ENCODE measurements at places on chromosomes 12 and 14. TPM values are rescaled to one million over a fixed set of nuclear protein-coding genes. Genes with fewer than 3 reads are reported as not detected.

GRCh38 chr12:124440841-124441381, 126.5 kb downstream of the NCOR2 start:
- peak; percentile 64 for DNase-seq
- no peaks in the 10 kb centered on the region for H3K27me3 ChIP-seq
- H3K4me1 ChIP-seq = peaks cover 38% of the 10 kb centered on the region
- no peaks in the 10 kb centered on the region for H3K36me3 ChIP-seq
- peak overlapping the region; percentile 56 for H3K4me3 ChIP-seq
- peak overlapping the region; percentile 98 for H3K27ac ChIP-seq

- H3K4me1 ChIP-seq = no peaks in the 10 kb centered on the region
- H3K27ac ChIP-seq = no peak overlapping the region
- peak; percentile 9 for DNase-seq
- no peaks in the 10 kb centered on the region for H3K27me3 ChIP-seq
- H3K4me3 ChIP-seq = no peak overlapping the region
These were observed 70.7 kb downstream of the SLC8A3 start for GRCh38 chr14:70118064-70118463.

The PTPRQ gene
- 0.11 TPM for total RNA-seq

DNA sequence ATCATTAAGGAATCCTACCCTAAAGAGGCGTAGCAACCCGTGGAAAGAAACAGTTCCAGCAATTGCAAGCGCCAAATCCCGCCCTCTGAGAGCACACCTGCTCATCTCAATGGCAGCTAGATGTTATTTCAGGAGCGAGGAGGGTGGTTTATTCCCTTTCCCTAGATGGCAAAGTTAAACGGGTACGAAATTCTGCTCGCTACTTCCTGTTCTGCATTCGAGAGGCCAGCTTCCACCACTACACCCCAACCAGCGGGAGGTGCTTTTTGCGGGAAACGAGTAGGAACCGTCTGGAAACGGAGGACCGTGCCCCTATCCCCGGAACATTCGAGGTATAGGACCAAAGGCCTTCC, 536 bp downstream of the VPS29 start:
- H3K27ac ChIP-seq = peak overlapping the region; percentile 79
- H3K27me3 ChIP-seq = no peaks in the 10 kb centered on the region
- H3K4me3 ChIP-seq = peak overlapping the region; percentile 86
- peaks cover 6% of the 10 kb centered on the region for H3K36me3 ChIP-seq
- peaks cover 26% of the 10 kb centered on the region for H3K4me1 ChIP-seq

GRCh38 chr12:57230381-57231155, 1.1 kb downstream of the SHMT2 start:
- peak overlapping the region; percentile 84 for H3K4me3 ChIP-seq
- DNase-seq = peak; percentile 52
- no peaks in the 10 kb centered on the region for H3K27me3 ChIP-seq
- H3K27ac ChIP-seq = peak overlapping the region; percentile 99
- peaks cover 17% of the 10 kb centered on the region for H3K4me1 ChIP-seq

DNA sequence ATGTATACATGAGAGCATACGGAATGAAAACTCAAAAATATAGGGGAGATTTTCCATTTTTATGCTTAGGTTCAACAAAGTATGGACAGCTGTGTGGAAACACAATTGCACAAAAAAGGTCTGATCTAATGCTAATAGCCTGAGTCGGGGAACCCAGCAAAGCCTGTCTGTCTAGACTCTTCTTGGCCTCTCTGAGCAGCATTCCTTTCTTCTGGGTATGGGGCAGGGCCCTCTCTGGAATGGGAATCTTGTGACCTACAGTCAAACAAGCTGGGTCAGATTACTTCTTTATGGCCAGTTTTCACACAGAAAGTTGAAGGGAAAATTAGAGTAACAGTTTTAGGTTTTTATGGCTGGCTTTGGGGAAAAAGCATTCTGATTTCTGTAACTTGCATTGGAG, 534.0 kb upstream of the LMO3 start:
- no peaks in the 10 kb centered on the region for H3K4me1 ChIP-seq
- no peaks in the 10 kb centered on the region for H3K36me3 ChIP-seq
- DNase-seq = no peak
- no peak overlapping the region for H3K27ac ChIP-seq

- no peak for DNase-seq
- H3K36me3 ChIP-seq = peaks cover 53% of the 10 kb centered on the region
- no peaks in the 10 kb centered on the region for H3K27me3 ChIP-seq
- no peak overlapping the region for H3K4me3 ChIP-seq
- no peaks in the 10 kb centered on the region for H3K4me1 ChIP-seq
These were observed 80.6 kb downstream of the NIN start for GRCh38 chr14:50750323-50750722.

The TSPAN9 gene
- 14.4 TPM for total RNA-seq

- no peaks in the 10 kb centered on the region for H3K4me1 ChIP-seq
- no peaks in the 10 kb centered on the region for H3K27me3 ChIP-seq
- no peak for DNase-seq
- H3K27ac ChIP-seq = no peak overlapping the region
- no peak overlapping the region for H3K4me3 ChIP-seq
These were observed 1073.0 kb upstream of the FLRT2 start for GRCh38 chr14:84456946-84457345.

DNA sequence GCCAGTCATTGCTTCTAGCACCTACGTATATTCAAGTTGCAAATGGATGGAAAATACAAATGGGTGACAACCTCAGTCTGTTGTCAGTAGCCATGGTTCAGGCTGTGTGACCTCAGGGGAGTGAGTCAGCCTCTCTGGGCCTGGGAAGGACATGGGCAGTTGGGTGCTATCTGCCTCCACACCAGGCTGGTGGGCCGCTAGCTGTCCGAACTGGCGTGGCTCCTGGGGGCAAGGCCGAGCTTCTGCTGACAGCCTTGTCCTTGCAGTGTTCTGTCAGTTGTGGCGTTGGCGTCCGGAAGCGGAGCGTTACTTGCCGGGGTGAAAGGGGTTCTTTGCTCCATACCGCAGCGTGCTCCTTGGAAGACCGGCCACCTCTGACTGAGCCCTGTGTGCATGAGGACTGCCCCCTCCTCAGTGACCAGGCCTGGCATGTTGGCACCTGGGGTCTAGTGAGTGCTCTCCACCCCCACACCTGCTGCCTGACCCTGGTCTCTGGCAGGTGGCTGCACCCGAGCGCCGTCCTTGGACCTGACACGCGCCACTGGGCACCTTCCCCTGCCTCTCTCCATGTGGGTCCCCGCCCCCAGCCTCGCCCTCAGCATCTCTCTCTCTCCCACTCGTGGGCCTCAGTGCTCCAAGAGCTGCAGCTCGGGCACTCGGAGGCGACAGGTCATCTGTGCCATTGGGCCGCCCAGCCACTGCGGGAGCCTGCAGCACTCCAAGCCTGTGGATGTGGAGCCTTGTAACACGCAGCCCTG, 17.1 kb downstream of the PAPLN start:
- no peaks in the 10 kb centered on the region for H3K36me3 ChIP-seq
- H3K4me3 ChIP-seq = no peak overlapping the region
- no peak overlapping the region for H3K27ac ChIP-seq
- no peak for DNase-seq
- H3K4me1 ChIP-seq = no peaks in the 10 kb centered on the region

DNA sequence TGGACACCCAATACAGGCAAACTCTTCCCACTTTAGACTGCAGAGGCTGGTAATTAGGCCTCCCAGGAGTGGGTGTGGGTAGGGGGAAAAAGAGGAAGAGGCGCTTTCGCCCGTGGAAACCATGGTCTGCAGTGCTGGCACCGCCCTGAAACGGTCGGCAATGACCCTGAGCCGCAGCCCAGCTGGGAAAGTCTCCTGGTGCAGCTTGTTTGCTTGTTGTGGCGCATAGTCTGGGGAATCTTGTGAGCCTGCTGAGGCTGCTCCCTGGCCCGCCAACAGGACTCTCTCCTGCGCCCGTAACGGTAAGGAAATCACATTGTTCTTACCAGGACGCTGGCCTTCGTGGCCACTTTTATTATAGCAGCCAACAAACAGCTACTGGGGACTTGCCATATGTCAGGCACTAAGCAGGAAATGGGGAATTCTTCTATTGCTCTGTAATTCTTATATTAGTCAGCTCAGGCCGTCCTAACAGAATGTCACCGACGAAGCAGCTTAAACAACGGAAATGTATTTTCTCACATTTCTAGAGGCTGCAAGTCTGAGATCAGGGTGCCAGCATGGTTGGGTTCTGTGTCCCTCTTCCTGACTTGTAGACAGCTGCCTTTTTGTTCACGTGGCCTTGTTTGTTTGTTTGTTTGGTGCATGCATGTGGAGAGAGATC, 52.5 kb upstream of the RIN3 start:
- peaks cover 11% of the 10 kb centered on the region for H3K4me1 ChIP-seq
- H3K27me3 ChIP-seq = no peaks in the 10 kb centered on the region
- no peaks in the 10 kb centered on the region for H3K36me3 ChIP-seq
- no peak overlapping the region for H3K4me3 ChIP-seq

The KRT8 gene
- 5.5 TPM for total RNA-seq

- no peak overlapping the region for H3K27ac ChIP-seq
- DNase-seq = no peak
These were observed 12.5 kb upstream of the RABGGTA start for GRCh38 chr14:24283796-24284460.

GRCh38 chr12:26271889-26272492, 76.6 kb downstream of the SSPN start:
- no peaks in the 10 kb centered on the region for H3K36me3 ChIP-seq
- no peak overlapping the region for H3K4me3 ChIP-seq
- peaks cover 39% of the 10 kb centered on the region for H3K4me1 ChIP-seq
- H3K27ac ChIP-seq = no peak overlapping the region

DNA sequence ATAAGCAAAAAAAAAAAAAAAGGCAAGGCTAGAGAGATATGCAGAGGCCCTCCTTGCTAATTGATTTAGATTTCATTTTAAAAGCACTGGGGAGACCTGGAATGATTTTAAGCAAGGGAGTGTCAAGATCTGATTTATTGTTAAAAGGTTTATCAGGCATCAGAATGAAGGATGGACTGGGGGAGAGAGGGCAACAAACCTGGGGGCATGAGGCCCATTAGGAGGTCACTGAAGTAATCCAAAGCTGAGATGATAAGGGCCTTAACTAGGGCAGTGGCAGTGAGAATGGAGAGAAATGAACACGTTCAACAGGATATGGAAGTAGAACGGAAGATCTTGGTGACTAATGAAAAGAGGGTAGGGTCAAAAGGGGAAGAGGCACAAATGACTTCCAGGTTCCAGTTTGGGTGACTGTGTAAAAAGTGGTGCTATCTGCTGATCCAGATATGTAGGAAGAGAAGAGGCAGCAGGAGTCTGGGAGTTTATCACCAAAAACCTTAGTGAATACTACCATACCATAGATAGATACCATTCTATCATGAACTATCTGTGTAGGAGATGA, 24.0 kb downstream of the KITLG start:
- no peak overlapping the region for H3K4me3 ChIP-seq
- H3K27ac ChIP-seq = no peak overlapping the region
- H3K36me3 ChIP-seq = no peaks in the 10 kb centered on the region
- no peaks in the 10 kb centered on the region for H3K27me3 ChIP-seq
- peaks cover 43% of the 10 kb centered on the region for H3K4me1 ChIP-seq
- DNase-seq = no peak

The SUPT16H gene
- total RNA-seq = 61.7 TPM
